ENCODE measurements at places on chromosomes 6 and 20.
A peak's percentile ranks its signal among the peaks of the same experiment; 100 is the strongest.

DNA sequence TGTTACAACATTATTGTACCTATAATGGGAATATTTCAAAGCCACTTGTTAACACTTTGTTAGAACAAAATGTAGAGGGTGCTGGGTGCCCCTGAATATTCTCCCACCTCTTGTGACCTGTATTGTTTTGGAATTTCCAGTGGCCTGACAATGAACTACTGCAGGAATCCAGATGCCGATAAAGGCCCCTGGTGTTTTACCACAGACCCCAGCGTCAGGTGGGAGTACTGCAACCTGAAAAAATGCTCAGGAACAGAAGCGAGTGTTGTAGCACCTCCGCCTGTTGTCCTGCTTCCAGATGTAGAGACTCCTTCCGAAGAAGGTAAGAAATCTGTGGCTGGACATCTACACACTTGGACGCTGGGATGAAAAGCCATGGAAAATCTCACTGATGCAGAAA lies 28.9 kb downstream of the PLG start:
- DNase-seq, result peak; percentile 9

GRCh38 chr6:111552958-111553357 lies 52.7 kb downstream of the TRAF3IP2 start:
- no peak for DNase-seq

DNA sequence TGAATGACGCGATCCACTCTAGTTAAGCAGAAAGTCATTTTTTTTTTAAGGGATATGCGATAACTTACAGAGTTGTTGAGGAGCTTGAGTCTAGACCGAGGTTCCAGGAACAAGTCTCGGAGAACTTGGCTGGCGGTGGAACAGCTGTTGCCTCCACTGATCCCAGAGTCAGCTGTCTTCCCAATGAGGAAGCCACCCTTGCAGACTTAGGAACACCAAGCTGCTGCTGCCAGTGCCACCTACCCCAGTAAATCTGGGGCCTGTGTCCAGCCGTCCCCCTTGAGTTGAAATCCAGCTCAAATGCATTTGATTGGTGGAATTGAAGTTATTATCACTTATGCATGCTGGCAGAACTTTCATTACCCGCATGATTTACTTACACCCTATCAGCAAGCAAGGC lies 6.7 kb downstream of the PFDN4 start:
- no peak for DNase-seq

DNA sequence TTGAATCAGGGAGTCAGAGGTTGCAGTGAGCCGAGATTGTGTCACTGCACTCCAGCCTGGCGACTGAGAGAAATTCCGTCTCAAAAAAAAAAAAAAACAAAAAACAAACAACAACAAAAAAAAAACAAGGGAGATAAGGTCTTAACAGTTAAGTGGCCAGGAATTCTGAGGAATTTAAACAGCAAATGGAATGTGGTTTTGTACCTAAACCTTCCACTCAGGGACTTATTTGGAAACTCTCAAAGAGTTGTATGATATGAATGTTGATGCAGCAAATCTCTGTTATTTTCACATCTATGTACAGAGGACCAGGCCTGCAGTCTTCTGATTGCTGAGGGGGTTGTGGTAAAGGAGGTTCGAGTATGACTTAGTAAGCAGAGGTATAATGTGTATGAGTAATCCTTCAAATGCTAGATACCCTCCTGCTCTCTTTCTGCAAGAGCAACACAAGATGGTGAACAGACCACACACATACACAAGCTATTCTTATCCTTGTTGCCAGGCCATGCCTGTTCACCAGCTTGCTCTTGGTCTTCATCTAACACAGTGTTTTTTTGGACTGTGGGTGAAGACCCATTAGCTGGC lies 174.9 kb upstream of the SCGN start:
- DNase-seq, result no peak

GRCh38 chr6:38133932-38134703 lies 314.6 kb downstream of the ZFAND3 start:
- DNase-seq, result no peak

GRCh38 chr6:70823651-70824050 lies 133.2 kb downstream of the B3GAT2 start:
- no peak for DNase-seq

DNA sequence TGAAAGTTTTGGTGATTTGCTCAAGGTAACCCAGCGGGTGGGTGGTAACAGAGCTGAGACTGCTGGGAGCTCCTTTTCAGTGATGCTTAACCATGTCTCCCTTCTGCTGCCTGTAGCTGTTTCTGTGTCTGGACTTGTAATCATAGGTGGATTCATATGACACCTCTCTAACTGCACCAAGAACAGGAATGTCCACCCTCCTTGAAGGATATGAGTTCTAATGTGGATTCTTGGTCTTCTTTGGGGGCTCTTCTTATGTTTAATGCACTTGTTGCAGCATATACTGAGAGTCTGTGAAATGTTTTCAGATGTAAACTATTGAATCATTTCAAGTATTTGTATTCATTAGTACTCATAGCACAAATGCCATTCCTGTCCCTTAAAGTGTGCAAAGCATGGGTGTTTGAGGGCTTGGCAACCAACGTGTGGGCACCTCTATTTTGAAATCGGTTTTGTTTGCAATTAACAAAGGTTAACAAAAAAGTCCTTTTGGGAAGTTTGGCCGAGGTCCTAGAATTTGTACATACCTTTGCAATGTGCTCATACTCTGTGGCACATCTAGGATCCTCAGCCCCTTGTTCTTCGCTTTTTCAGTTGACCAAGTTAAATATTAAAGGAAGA lies 138.0 kb downstream of the SOX4 start:
- DNase-seq, result peak; percentile 8

DNA sequence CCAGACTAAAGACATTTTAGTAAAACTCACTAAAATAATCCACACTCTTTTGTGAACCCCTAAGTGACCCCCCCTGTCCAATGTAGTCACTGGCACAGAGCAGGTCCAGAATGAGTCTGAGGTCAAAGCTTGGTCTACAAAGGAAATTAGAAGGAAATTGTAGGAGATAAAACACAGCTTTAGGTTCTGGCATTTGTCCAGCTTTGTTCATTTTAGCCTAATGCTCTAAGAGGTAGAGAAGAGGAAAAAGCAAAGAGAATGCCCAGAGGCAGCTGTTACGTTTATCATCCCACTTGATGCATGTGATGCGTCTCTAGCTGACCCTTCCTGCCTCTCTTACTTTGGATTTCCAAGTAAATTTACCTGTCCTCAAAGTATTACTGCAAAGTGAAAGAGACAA lies 62.5 kb downstream of the CNKSR3 start:
- DNase-seq, result no peak

- DNase-seq, result no peak
Observed at GRCh38 chr6:2949536-2950083, 21.8 kb downstream of the SERPINB6 start.

GRCh38 chr6:13638626-13639025 lies 23.5 kb downstream of the NOL7 start:
- DNase-seq, result no peak

GRCh38 chr20:57953638-57954037 lies 243.8 kb upstream of the PMEPA1 start:
- DNase-seq, result no peak

- DNase-seq, result no peak
Observed at GRCh38 chr6:29251736-29252135, 49.8 kb upstream of the OR14J1 start.

- DNase-seq, result no peak
Observed at GRCh38 chr6:130758813-130759212, 68.4 kb upstream of the SMLR1 start.

GRCh38 chr20:38315290-38315966 lies 11.5 kb downstream of the BPI start:
- DNase-seq, result peak; percentile 41

GRCh38 chr20:21719592-21720214 lies 14.2 kb downstream of the PAX1 start:
- peak; percentile 72 for DNase-seq

DNA sequence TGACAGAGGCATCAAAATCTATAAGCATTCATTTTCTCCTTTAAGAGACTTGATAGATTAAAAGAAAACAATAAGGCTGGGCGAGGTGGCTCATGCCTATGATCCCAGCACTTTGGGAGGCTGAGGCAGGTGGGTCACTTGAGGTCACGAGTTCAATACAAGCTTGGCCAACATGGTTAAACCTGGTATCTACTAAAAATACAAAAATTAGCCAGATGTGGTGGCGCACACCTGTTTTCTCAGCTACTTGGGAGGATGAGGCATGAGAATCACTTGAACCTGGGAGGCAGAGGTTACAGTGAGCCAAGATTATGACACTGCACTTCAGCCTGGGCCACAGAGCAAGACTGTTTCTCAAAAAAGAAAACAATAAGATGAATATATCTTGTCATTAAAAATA lies 39.3 kb upstream of the LOC128125822 start:
- DNase-seq, result no peak

- no peak for DNase-seq
Observed at GRCh38 chr6:90787446-90787845, 200.6 kb upstream of the MAP3K7 start.

GRCh38 chr6:22716721-22717120 lies 147.4 kb downstream of the HDGFL1 start:
- DNase-seq, result no peak

DNA sequence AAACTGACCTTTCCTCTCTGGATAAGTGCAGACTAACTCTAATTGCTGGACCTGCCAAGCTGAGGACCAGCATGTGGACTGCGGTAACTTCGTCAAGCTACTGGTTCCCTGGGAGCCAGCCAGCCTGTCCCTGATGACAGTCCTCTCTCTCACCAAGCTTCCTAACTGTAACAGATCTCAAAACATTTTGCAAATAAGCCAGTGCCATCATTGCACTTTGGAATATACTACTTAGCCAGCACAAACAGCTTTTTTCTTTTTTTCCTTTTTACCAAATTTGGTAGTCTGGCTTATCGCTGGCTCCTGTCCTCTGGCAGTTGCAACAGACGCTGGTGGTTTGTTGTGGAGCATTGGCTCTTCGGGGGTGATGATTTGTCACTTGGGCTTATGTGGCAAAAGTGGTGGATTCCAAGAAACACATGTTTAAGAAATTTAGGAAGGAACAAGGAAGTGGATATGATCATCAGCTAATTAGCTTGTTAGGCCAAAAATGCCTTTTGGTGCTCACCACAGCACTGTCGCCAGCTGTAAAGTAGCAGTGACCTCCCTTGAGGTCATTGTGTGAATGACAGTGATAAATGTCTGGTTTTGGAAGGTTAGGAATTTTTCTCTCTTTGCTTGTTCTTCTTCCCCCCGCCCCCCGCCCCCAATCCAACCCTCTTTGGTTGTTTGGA lies 171.7 kb downstream of the CLIC5 start:
- DNase-seq, result no peak

DNA sequence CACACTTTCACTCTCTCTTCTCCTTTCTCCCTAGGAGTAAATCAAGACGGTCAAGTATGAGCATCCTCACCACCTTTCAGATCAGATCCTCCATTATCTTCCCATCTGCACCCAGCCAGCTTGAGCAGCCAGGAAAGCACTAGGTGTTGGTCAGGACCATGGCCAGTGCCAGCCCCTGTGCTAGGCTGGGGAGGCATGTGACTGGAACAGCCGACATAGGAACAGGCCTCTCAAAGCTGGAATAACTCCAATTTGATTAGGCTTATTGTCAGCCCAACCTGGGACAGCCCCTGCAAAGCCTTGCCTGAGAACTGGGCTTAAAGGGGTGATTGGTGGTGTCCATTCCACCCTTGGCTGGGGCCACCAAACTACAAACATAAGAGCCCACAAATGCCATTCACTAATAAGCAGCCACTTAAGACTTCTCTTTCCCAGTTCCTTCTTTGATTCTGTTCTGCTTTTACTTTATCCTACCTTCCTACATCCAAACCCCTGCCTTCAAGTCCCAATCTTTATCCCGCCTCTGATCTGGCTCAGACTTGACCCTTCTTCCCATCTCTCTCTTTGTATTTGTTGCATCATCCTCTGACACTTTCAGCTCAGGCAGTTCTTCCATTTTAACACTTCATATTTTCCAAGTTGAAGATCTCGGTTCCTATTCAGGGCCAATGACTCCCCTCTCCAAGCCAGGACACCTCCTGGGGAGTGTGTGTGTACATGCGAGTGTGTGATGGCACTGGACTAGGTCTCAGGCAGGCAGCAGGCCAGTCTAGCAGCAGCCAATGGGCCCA lies 4.5 kb upstream of the TREM2 start:
- DNase-seq, result no peak

DNA sequence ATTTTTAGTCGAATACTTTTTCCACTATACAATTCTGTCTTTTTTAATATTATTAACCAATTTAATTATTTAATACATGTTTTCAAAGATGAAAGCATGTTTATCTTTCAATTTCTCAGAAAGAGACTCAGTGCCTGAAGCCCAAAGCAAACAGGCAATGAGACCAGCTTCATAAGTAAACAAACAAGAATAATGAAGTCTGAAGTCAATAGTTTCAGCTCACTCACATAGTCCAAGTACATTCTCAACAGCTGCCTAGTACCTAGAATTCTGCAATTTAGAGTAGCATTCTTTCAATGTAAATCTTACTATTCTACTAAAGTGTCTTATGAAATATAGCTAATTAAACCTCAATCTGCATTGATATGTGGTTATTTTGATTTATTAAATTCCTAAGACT lies 626.5 kb upstream of the NRSN1 start:
- no peak for DNase-seq

DNA sequence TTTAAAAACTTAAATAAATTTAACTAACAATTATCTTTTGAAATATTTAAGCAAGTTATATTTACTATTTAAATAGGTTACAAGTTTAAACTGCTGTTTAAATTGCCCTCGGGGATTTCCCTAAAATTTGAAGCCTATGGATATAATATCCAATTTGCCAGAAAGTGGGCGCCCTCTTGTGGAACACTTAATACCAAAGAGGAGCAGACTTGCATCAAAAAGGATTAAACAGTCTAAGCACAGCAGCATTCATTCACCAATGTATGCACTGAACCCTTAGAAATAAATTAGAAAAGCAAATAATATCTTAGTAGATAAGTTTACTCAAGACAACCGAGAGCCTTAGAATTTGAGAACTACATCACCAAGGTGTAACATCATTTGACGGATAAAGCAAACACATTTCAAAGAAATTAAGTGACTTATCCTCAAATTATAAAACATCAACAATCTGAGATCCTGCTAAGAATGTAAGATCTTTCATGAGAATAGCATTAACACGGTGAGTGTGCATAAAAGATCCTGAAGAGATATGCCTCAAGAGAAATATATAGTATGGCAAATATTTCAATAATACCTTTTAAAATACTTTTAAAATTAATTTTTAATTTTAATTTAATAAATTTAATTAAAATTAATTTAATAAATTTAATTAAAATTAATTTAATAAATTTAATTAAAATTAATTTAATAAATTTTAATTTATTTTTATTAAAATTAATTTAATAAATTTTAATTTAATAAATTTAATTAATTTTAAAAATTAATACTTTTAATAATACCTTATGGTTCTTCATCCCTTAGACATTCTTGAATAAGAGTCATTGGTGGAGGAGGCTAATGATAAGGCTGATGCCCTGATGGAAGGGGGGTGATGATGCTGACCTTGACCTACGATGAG lies 11.5 kb upstream of the MEP1A start:
- DNase-seq, result peak; percentile 59

GRCh38 chr6:148324297-148324985 lies 18.2 kb upstream of the SASH1 start:
- no peak for DNase-seq

GRCh38 chr20:59194023-59194935 lies 30.7 kb downstream of the ZNF831 start:
- DNase-seq, result no peak

GRCh38 chr20:49448917-49449316 lies 33.6 kb downstream of the KCNB1 start:
- peak; percentile 64 for DNase-seq

GRCh38 chr20:63217706-63218105 lies 1.8 kb upstream of the YTHDF1 start:
- no peak for DNase-seq

GRCh38 chr6:20604159-20604558 lies 69.9 kb downstream of the CDKAL1 start:
- DNase-seq, result no peak

GRCh38 chr6:116352515-116353471 lies 18.0 kb upstream of the DSE start:
- DNase-seq, result no peak

All from SW480 (cell line).